C1 segment of cervical spinal cord (tissue), 14 donors: ENCODE measurements at places on chromosomes 3 and 15.

- no peak for DNase-seq
Measured at GRCh38 chr3:170352936-170353335, 4.6 kb upstream of the SKIL start.

GRCh38 chr15:64979252-64979710 is 10.4 kb downstream of the SPG21 start:
- no peak for DNase-seq

- DNase-seq, result no peak
Measured at GRCh38 chr3:117603097-117603496, 893.5 kb downstream of the TUSC7 start.

DNA sequence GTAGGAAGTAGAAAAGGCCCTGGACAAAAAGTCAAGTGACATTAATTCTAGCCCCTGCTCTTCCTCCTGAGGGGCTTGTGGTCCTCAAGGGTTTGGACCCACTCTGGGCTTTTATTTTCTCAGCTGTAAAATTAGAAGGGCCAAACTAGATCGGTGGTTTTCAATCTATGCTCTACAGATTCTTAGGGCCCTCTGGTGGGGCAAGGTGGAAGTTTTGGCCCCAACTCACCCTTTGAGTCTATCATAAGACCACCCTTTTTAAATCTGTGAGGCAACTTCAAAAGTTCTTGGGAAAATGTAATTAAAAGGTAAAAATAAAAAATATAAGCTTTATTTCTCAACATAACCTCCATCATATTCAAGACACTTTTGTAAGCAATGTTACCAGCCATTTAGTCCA is 25.6 kb upstream of the CFAP161 start:
- DNase-seq, result no peak

DNA sequence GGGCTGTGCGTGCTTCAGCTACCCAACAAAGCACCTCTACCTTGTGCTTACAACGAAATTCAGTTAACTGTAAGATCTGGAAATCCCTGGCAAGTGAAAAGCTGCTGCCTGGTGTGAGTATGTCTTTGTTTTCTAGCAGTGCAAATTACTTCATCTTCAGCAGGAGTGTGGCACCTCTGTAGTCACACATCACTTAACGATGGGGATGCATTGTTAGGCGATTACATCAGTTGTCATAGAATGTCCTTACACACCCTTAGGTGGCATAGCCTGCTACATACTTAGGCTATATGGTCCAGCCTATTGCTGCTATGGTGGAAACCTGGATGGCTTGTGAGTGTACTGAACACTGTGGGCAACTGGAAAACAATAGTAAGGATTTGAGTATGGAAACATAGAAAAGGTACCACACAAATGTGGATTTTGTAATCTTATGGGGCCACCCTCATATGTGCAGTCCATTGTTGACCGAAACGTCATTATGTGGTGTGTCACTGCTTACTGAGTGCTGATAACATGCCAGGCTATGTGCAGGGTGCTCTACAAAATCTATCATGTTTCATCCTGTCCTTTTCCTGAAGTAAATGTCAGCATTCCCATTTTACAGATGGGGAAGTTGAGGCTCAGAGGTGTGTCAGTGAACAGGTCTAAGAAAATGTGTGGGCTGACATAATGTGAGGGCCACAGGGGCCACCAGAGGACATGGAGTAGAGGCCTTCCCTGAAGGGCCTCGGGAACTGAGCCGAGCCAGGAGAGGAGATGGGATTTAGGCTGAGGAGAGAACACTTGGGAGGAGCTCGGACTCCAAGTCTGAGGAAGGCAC is 173.5 kb downstream of the VGLL4 start:
- DNase-seq, result no peak

GRCh38 chr3:38563070-38563885 is 67.1 kb downstream of the EXOG start:
- no peak for DNase-seq

DNA sequence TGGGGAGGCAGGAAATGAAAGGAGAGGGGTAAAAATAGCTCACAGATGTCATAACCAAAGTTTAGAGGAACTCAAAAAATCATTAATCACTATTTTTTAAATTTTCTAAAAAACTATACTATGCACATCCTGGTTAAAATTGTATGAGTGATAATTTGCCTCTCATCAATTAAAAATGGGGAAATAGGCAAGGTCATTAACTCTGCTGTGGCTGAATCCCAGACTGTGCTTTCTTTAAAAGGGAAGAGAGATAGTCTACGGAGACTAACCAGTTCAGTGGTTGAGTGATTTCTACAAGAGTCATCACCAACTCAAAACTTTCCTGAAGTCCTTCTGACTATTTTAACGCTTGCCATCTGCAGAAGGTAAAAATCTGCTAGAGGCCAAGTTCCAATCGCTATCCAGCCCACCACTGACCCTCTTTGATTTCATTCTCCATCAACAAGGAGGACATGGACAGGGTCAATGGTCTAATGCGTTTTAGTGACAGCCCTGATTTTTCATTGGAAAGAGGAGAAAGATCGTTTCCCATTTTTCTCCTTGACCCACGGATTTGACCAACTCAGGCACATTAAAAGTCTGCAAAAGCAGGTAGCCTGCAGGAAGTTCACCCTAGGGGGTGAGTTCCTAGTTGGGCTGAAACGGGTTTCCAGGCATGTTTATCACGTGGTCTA is 850 bp downstream of the SUCLG2 start:
- no peak for DNase-seq

- no peak for DNase-seq
Measured at GRCh38 chr3:147640781-147641180, 231.6 kb downstream of the ZIC1 start.

DNA sequence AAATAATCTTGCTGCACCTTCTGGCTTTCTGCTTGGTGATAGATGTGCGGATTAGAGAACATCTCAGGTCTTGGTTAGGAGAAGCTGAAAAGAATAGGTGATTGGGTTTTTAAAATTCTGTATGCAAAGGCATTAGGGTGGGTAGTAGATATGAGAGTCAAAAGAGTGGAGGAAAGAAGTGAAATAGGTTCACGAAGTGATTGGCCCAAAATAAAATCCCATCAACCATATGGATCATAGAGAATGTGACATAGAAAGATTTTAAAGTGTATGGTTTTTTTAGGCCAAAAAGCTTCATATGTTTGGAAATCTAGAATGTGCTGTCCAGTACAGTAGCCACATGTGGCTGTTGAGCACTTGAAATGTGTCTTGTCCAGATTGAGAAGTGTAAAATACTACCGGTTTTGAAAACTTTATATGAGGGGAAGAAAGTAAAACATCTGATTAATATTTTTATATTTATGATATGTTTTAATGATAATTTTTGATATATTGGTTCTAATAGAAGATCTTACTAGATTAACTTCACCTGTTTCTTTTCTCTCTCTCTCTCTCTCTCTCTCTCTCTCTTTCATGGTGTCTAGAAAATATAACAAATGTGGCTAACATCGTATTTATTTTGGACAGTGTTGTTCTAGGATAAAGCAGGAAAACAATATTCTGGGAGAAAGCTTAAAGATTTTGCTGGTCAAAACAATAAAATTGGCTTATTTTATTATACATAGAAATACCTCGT is 2.9 kb downstream of the MBNL1 start:
- no peak for DNase-seq

- DNase-seq, result no peak
Measured at GRCh38 chr15:35689266-35689665, 143.3 kb upstream of the DPH6 start.

GRCh38 chr3:135023996-135024658 is 229.1 kb downstream of the EPHB1 start:
- no peak for DNase-seq

DNA sequence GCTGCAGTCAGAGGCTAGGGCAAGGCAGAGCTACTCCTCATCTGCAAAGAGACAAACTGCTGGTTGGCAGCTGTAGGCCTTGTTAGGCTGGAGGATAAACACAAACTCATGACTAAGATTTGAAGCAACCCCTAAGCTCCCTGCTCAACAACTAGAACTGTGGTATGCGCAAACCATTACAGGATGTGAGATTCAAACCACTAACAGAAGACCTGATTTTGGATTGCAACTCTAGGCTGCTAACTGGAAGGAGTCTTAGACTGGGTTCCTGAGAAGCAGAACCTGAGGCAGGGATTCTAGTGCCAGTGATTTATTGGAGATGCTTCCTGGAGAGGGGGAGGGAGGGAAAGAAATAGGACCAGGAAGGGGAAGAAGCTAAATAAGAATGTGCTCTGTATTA is 22.5 kb downstream of the CCR4 start:
- no peak for DNase-seq

GRCh38 chr15:87021751-87022150 is 942.1 kb downstream of the AGBL1 start:
- no peak for DNase-seq

GRCh38 chr3:135020181-135020580 is 225.1 kb downstream of the EPHB1 start:
- no peak for DNase-seq

GRCh38 chr3:148512648-148513047 is 185.1 kb upstream of the AGTR1 start:
- DNase-seq, result no peak

DNA sequence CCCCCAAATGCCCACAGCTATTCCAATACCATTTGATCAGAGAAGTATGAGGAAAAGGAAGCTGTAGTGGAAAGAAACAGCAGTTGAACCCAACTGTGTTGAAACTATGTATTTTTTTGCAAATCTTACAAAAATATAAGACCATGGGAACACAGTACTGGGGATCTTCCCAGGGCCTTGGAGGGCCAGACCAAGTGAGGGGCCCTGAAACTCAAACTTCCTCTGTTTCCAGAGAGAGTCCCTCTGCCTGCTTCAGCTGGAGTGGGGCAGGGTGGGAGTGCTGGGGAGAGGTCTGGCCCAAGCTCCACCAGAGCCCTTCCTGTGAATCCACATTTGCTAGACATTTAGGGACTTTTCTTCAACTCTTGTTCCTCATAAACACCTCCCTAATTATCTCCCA is 263.9 kb downstream of the CHST2 start:
- no peak for DNase-seq

- no peak for DNase-seq
Measured at GRCh38 chr3:141900343-141900742, 23.9 kb downstream of the ATP1B3 start.

GRCh38 chr3:102237181-102237580 is 197.6 kb upstream of the ZPLD1 start:
- no peak for DNase-seq

DNA sequence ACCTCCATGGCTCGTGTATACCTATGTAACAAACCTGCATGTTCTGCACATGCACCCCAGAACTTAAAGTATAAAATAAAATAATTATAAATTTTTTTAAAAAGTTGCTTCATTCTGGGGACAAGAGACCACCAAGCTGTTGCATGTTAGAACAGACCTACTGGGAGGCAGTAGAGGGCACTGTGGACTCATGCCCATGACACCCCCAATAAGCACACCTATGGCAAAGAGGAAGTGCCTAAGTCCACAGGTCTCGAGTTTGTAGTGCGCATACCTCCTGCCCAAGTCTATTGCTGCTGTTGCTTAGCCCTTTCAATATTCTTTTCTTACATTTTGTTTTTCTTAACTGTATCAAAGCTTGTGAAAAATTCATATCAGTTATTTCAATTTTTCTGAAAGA is 267.9 kb upstream of the THBS1 start:
- no peak for DNase-seq

DNA sequence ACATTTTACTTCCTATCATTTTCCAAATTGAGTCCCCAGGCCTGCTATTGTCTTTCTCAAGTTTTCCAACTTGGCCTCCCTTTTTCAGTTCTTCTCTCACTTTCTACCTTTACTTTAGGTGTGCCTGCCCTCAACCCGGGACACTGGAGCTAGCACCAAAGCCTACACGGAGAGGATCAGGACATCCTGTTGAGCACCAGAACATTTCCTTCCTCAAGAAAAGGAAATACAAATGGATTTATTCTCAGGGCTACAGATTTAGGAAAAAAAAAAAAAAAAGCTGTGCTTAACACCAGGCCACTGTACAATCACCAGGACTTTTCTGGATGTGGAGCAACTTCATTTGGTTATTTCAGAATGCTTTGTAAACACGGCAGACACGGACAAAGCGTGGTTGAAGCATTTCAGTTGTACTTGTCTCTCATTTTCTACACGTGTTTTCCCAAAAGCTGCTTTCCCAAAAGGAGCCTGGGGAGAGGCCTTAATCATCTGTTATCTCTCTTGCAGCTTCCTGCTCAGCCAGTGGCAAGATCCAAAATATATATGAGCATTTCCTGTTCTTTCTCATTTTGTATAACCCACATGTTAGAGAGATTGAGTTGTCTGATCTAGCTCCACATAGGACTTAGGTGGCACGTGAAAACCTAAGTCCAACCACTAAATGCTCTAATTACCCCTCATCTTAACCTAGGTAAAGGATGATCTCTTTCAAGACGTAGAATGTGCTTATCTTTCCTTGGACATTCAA is 15.5 kb upstream of the ATP1B3 start:
- no peak for DNase-seq

DNA sequence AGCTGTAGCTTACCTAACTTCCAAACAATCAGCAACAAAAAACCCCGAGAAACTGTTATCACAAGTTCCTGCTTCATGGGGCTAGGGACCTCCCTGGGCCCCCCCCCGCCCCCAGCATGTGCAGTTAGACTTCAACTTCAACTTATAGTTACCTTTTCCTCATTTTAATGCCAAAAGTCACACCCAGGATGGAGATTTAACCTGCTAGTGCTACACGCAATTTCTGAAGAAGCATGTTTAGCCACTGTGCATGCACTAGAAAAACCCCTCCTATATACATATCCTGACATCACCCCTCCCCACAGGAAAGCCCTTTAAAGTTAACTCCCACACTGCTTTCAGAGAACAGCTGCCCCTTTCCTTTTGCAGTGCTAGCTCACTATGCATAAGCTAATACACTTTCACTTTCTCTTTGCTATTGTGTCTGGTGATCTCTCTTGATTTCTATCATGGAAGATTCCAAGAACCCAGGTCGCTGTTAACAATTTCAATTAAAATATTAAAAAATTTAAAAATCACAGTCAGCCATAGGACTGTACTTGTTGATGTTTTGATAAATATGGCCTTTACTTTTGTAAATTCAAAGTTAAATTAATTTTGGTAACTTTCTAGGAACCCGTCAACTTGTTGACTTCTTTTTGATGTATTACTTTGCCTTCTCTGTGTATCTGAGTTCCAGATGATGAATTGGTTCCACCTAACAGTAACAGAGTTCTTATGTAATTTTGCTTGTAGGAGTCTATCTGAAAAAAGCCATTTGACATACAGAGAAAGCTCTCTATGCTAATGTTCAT is 75.2 kb upstream of the ACAD9 start:
- no peak for DNase-seq

DNA sequence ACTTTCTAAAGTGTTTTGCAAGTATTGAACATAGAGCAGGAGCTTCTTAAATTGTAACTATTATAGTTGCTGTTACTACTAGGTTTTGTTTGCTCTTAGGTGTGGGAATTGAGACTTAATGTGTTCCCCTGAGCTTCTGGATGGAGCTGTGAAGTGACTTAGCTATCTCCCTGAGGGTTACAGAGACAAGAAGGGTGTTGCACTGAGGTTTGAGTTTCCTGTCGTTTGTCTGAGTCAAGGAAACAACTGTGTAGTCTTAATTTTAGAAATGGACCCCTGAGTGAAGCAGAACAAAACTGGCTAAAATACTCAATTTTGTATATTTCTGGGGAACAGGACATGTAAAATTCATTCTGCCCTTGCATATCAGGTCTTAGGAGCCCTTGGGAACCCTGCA is 20.4 kb downstream of the TTC21A start:
- no peak for DNase-seq
